ENCODE measurements at places on chromosomes 3 and 15.
A peak's percentile ranks its signal among the peaks of the same experiment; 100 is the strongest.

GRCh38 chr15:66773129-66773873 is 71.3 kb downstream of the SMAD6 start:
- DNase-seq: no peak

DNA sequence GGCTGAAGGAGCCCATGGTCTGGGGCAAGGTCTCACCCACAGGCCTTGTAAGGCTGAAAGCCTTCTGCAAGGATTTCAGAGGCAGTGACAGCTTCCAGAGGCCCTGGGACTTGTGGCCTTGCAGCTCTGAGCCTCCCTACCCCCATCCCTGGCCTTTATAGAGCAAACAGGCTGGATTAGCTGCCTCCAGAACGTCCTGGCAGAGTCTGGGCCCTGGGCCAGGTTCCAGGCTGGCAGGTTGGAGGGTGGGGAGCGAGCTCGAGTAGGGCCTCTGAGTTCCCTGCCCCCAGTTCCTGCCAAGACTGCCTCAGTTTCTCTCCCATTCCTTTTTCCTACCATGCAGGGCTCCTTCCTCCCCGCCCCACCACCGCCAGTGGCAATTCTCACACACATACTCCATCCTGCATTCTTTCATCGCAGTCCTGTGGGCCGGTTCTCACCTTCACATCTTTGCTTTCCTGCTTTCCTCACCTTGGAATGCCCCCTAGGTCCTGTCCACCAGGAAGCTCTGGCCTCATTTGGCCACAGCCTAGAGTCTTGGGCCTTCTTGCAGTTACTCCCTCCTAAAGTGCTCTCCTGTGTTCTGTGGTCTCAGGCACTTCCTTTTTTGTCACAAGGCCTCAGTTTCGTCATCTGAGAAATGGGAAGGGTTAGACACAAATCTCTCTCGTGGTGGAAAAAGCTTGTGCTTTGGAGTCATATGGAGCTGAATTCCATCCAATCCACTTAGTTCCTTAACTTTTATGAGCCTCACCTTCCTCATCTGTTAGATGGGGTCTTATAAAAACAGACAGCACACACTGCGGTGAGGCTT is 2.7 kb downstream of the LMAN1L start:
- DNase-seq: peak; percentile 34

GRCh38 chr15:95758451-95758850 is 572.0 kb upstream of the NR2F2 start:
- DNase-seq: no peak

DNA sequence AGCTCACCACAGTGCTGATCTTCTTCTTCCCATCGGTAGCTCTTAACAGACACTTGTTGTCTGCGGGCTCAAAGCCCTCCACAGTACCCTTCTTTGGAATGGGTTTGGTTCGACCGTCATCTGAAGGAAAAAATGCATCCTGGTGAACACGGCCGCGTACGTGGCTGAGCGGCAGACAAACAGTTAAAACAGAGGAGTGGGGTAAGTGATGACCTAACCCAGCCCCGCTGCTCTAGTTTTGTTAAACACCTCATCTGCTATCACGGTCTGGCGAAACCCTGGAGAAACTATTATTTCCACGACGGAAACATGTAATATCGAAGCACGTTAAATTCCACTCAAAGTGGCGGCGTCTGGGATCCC is 725 bp downstream of the SRP14 start:
- DNase-seq: peak; percentile 42

DNA sequence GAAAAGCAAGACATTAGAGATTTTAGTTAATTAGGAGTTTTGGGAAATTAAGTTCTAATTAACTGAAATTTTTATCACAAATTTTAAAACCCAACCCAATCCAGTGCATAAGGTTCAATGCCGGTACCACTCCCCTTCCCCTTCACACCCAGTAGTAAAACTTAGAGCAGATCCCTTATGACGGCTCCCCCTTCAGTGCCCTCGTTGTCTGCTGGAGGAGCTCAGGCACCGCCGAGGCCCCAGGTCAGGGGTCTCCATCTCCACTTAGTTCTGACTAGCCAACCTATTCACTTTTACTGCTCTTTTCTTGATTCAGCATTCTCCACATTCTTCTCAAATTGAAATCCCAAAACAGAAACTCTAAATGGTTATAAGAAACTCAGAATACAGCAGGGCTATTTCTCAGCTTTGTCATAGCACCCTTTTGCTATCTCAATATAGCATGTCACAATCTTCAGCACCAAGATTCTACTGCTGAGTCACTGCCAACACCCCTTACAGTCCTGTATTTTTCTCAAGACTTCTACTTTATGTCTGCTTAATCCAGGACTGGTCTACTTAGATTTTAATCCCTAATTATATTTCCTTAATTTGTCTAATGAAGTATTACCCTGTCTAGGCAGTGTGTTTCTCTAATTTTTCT is 39.8 kb downstream of the TUBGCP4 start:
- DNase-seq: peak; percentile 60
